Stimulated activated CD8-positive, alpha-beta memory T cell treated with anti-CD3 and anti-CD28 coated beads, Interleukin-15, amount 100 ng/mL, for 48 hours (primary cell): ENCODE measurements at places on chromosomes 16 and 17.

DNA sequence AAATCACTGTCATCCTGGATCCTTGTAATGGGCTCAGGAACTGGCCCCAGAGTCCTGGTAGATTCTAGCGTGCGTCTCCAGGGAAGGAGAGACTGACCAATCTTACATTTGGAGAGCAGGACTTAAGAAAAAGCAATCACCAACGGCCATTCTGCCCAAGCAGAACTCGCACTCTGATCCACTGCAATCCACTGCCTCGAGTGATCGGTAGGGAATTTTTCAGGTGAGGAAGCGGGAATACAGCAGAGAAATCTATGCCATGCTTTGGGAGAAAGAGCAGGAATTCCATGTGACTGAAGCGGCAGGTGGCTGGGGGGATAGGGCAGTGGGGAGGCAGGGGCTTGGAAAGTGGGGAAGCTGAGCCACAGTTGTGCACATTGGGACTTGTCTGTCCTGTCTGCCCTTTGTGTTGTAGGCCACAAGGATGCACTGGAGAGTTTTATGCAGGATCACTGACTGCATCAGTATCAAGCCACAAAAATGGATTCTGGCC is 143.9 kb upstream of the HS3ST2 start:
- DNase-seq, result no peak

DNA sequence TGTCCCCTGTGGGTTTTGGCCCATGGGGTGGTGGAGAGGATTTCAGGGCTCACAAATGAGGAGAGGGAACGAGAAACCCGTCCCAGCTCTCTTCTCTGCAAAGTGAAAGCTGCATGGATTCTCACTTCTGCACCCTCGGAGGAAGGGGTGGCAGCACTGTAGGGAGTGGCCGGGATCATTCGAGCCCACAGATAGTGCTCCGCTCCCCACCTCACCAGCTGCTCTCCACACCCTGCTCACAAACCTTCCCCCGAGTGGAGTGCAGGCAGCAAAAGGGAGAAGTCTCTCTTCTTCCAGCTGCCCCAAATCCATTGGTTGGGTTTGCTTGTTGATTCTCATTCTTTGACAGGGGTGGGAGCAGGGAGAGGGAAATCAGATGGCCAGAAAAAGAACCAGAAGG is 20.1 kb downstream of the STAT5A start:
- DNase-seq, result no peak

DNA sequence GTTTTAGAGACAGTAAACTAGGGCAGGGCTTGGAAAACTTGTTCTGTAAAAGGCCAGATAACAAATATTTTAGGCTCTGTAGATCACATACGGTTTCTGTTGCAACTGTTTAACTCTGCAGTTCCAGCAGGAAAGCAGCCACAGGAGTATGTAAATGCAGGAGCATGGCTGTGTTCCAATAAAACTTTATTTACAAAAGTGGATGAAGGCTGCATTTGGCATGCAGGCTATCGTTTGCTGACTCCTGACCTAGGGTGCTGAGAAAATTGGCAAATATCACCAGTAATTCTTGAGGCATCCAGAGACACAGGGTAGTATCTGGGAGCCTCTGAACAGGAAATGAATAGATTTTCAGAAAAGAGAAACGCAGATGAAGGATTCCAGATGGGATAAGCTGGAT is 274.0 kb downstream of the MAF start:
- DNase-seq, result no peak

DNA sequence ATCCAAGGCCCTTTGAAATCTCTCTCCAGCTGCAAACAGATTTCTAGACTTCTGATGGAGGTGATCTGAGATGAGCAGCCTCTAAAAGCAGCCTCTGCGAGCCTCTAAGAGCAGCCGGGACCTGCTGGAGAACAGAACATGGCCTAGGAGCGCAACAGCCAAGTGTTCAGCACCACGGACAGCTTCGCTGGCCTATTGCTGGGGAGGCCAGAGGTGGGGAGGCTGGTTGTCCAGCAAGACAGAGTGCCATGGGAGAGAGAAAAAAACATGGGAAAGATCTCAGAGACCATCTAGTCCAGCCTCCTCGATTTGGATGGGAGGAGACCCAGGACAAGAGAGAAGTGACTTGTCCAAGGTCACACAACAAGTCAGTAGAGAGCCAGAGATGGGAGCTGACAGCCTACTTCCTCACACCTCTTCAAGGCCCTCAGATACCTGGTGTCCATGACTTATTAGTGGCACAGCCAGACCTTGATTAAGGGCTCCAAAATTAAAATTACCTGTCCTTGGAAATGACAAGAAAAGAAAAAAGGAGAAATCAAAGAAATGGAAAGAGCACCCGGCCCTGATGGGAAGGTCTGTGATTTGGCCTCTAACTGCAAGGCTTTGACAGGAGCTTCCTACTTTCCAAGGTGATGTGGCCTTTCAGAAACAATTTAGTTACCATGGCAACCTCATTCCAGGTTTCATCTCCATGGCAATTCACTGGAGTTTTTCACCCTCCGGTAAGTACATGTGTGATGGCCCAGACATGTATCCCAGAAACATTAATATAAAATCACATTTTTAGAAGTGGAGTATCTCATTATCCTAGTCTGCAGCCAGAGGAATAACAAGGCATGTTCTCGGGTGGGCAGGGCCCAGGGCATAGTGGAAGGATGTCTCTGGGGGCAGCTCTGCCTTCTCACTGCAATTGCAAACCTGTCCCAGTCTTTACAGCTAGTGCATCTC is 14.5 kb downstream of the RPRML start:
- no peak for DNase-seq

DNA sequence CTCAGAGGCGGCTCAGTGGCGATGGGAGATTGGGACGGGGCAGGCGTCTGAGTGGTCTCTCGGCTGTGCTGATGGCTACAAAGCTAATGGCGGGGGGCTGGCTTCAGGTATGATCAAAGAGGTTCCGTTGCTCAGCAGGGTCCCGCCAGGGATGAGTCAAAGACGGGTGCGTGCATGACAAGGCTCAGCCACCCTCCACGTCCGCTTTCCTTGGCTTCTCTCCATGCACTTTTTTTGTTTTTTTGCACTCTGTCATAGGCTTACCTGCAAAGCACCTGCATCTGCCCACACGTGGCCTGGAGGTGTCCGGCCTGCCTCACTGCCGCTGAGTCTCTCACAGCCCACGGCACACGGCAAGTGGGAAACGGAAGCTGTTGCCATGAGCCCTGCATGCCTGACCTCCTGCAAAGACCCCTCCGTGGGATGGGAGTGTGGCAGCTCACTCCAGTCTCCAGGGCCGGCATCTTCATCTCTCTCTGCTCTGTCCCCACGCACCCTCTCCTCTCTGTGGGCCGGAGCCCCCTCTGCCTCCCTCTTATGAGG is 85.5 kb upstream of the ZNF469 start:
- no peak for DNase-seq

- DNase-seq, result peak; percentile 53
Observed at GRCh38 chr17:74325743-74326379, at the start of gene KIF19. KIF19 (plus strand) TSS chr17:74326226; CDS start chr17:74326350, 124 bp downstream.

DNA sequence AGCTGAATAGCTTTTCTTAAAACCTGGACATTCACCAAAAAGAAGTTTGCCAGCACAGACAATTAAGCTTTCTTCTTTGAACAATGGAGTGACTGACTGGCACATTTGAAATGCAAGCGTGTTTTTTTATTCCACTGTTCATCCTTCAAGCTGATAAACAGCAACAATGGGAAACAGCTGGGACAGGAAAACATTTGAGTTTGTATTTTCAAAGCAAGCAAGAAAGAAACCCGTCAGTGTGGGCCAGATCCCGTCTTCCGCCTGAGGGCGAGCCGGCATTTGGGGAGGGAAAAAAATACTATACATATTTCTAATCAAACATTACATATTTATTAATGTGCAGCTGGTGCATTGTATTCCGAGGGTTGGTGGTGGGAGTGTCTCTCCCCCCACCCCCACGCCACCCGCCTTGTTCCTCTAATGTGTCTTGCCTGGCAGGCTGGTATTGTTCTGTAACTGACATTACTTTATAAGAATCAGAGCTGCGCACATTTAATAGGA is 94.3 kb downstream of the CYLD start:
- DNase-seq, result no peak

GRCh38 chr16:82965808-82966207 is 339.0 kb downstream of the CDH13 start:
- no peak for DNase-seq

GRCh38 chr17:80261159-80261894 is 675 bp downstream of the RNF213 start:
- peak; percentile 52 for DNase-seq

DNA sequence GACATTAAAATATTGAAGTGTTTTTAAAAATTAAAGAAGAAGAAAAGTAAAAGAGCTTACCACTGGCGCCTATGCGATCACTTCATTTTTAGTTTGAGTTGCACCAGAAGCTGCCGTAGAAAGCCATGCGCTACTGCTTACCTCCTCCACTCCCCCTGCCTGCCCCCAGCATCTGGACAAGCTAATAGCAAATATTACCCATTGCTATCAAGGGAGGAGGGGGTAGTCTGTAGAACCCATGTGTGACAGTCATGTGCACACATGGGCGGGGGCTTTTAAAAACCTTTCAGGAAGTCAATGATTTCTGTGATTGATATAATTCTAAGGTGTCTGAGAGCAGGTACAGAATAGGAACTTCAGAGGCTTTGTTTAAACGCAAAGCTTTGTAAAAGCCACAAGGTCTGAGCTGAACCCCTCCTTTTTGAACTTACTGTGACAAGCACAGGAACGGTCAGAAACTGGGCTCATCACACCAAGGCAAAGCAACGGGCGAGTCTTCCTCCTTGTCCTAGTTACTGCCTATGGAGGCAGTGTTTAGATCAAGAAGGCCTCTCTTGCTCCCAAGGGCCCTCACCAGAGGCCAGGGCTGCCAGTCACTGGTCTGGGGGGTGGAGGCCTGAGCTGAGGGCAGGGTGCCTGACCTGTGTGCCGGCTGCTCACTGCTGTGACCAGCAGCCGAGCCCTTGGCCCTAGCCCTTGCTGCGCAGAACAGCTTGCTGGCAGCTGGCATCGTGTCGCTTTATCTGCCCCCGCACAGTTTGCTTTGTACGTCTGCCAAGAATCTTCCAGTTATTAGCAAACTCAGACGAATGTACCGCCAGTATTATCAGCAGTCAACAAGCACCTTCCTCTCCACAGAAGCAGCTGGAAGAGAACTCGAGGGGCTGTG is 15.0 kb downstream of the GINS2 start:
- DNase-seq, result no peak

DNA sequence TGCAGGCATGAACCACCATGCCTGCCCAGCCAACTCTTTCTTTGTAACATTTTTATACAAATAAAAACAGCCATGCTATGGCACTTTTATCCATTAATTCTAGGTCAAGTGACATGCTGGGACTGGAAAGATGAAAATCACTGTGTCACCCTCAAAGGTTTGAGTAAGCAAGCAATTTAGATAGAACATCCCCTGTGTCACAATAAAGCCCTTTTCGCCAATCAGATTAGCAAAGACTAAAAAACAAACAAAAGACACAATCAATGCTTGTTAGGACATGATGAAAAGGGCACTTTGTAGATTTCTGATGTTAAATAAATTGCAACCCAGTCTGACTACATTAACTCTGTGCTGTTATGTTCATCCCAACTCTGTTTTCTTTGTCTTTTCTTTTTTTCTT is 26.4 kb downstream of the CHP2 start:
- no peak for DNase-seq

DNA sequence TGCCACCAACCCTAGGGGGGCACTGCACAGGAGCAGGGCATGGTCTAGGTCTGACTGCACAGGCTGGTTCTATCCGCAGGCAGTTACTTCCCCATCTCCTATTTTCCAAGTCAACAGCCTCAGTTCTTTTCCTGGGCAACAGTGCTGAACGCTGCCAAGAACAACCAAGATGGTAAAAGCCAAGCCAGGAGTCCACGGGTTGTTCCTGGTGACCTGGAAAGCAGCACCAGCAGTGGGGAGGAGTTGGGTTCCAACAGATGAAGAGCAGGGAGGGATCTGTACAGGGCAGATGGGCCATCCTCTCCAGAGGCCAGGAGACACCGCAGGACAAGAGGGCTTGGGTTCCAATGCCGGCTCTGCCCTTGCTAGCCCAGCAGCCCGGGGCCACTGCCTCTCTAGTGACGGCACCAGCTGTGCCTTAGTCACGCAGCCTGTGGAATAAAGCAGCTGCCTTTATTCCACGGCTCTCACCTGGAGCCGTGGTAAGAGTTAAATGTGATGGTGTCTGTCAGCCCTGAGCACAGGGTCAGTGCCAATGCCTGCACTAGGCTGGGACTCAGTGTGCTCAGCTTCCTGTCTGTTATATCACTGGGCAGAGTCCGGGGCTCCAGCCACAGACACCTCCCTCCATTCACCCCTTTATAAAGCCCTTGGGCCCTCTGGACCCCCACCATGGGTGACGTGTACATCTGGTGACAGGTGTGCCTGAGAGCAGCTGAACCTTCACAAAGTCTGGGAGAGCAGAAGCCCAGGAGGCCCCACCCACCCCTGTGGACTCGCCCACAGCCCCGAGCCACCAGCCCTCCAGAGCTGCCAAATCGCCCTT is 44.9 kb downstream of the MARF1 start:
- DNase-seq, result no peak

DNA sequence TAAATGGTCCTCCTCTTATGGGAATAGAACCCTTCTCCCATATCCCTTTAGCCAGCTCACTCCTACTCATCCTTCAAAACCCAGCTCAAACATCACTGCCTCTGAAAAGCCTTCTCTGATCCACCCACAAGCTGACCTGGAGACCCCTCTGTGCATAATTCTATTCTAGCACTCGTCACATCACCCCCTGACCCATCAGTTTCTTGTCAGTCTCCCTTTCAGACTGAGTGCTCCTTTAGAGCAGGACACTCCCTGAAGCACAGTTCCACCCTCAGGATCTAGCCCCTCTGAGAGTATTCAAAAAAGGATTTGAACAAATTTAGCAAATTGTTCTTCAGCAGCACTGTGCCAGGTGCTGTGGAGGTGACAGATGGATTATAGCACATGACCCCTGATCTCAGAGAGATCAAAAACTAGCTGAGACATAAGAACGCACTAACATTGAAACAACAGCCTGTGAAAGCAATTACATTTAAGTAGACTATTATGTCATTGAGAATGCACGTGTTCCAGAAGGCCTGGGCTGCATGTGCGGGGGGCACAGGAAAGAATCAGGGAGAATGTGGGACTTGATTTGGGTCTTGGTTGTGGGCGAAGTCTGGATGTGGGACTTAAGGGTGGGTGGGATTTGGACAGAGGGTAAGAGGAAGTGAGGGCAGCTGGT is 43.5 kb downstream of the MRPS23 start:
- DNase-seq, result no peak

GRCh38 chr16:73413830-73414190 is 365.9 kb upstream of the ZFHX3 start:
- no peak for DNase-seq

- DNase-seq, result no peak
Observed at GRCh38 chr17:21345236-21345635, 30.9 kb upstream of the KCNJ12 start.

DNA sequence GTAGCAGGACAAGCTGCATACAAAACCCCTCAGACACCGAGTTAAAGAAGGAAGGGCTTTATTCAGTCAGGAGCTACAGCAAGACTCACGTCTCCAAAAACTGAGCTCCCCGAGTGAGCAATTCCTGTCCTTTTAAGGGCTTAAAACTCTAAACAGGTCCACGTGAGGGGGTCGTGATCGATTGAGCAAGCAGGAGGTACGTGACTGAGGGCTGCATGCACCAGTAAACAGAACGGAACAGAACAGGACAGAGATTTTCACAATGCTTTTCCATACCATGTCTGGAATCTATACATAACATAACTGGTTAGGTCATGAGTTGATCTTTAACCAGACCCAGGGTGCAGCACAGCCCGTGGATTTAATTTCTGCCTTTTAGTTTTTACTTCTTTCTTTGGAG is 25.2 kb downstream of the ITGAM start:
- DNase-seq, result no peak

- DNase-seq, result no peak
Observed at GRCh38 chr17:56845934-56846333, 12.0 kb downstream of the DGKE start.
